ENCODE measurements at places on chromosomes 1 and 21.

GRCh38 chr1:167578939-167579521 lies 25.5 kb upstream of the CREG1 start:
- DNase-seq, result no peak

DNA sequence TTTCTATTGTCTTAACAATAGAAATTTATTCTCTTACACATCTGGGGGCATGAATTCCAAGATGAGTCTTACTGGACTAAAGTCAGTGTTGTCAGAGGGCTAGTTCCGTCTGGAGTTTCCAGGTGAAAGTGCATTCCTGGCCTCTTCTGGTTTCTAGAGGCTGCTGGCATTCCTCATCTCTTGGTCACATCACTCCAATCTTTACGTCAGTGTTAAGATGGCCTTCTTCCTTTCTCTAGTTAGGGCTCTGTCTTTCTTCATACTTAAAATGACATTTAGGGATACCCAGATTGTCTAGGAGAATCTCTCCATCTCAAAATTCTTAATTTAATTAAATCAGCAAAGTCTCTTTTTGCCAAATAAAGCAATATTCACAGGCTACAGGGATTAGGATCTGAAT lies 13.3 kb upstream of the PDC start:
- DNase-seq, result no peak

GRCh38 chr1:6267686-6268322 lies 6.9 kb upstream of the GPR153 start:
- no peak for DNase-seq

DNA sequence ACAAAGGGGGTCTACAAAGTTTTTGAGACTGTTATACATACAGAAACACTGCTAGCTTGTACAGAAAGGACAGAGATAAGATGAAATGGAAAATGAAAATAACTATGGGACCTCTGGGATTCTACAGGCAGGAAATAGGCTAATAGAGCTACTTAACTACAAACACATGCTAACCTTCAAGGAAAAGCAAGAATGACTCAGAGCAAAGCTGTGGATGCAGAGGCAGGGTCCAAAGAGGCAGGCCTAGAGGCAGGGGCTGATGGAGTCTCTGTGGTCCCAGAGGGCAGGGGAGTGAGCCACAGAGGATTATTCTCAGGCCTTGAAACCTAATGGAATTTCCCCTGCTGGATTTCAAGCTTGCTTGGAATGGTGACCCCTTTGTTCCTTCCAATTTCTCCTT lies 18.7 kb upstream of the GOLT1A start:
- no peak for DNase-seq

- DNase-seq, result no peak
Measured at GRCh38 chr1:241079459-241079858, 277.5 kb downstream of the RGS7 start.

DNA sequence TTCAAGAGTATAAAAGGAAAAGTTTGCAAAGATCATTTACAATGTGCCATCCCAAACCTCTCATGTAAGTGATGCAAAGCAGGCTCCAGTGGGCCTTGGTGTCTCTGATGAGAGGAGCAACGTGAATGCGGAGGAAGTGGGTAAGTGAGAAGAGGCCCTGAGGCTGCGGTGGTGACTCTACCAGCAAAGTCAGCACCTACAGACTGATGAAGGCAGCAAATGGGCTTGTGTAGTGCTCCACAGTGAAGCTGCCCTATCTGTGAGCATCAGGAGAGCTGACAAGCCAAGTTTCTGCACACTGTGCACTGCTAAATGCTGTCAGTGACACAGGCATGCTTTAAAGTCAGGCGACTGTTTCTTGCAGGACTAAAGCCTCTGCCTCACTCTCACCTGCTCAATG lies 15.6 kb upstream of the RAP1A start:
- no peak for DNase-seq

- DNase-seq, result peak; percentile 86
Measured at GRCh38 chr21:42093991-42094421, 22.9 kb downstream of the UMODL1 start.

- no peak for DNase-seq
Measured at GRCh38 chr1:27958513-27958912, 1.3 kb upstream of the XKR8 start.

DNA sequence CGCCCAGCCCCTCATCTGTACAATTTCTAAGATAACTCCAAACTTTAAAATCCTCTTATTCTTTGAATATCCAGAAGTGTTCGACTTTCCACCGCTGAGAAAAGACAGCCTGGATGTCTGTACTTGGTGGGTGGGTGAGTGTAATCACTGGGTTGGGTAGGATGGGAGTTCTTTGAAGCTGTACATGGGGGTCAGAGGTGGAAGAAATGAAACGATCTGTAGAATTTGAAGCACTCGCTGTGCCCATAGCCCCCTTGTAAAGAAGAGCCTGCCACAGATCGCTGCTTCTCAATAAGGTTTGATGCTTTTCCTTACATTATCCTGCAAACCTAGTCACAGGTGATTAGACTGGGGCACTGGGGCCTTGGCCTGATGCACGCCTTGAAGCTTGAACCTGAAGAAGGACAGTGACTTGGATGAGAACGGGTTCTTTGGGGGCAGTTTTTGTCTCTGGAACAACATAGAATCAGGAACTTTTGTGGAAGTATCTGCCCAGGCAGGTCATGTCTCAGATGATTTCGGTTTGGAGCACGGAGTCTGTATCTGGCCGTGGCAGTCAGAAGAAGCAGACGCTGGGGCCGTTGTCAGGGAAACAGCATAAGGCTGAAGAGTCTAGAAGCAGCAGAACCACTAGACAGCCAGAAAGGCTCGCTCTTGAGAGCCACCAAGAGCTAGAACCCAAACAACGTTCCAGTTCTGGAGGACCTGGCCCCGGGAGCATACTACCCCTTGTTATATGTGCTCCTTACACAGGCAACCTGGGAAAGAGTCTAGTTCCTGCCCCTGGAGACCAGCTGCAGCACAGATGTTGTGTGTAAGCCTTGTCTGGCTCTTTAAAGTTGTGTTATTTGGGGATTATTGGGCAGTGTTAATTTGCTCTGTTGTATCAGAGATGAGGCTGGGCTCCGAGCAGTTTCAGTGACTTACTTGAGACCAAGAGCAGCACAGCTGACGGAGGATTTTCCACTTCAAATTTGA lies 45.1 kb upstream of the SCCPDH start:
- DNase-seq, result no peak

GRCh38 chr1:181429462-181429861 lies 53.9 kb upstream of the CACNA1E start:
- DNase-seq, result no peak

GRCh38 chr1:175164751-175165150 lies 27.8 kb downstream of the KIAA0040 start:
- DNase-seq, result no peak

DNA sequence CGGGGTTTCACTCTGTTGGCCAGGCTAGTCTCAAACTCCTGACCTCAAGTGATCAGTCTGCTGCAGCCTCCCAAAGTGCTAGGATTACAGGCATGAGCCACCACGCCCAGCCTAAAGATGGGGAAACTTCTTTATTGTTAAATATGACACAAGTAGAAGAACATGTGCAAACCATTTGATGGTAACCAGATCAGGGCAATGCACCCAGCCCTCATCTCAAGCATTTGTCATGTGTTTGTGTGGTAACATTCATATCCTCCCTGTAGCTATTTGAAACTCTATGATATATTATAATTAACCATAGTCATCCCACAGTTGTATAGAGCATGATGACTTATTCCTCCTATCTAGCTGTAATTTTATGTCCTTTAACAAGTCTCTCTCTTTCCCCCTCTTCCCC lies 119.5 kb upstream of the TMPRSS2 start:
- no peak for DNase-seq

DNA sequence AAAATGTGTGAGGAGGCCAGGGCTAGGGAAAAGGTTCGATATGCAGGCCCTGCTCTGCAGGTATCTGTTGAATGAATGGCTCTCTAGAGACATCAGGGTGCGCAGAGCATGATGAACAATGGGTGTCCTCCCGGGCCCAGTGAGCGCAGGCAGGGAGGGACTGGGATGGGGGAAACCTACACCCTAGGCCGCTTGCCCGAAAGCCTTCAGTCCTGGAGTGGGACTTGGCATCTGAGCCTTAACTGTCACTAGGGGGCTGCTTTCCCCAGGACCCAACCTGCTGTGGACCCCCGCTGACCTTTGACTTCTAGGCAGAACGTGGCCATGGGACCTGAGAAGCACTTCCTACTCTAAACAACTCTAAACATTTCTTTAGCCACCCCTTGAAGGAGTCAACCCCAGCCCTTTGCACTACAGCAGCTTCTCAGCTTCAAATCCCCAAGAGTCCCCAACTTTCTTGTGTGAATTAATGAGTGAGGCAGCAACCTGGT lies 444 bp upstream of the MAP3K6 start:
- no peak for DNase-seq

- DNase-seq, result no peak
Measured at GRCh38 chr1:119225831-119226230, 85.4 kb upstream of the WARS2 start.

DNA sequence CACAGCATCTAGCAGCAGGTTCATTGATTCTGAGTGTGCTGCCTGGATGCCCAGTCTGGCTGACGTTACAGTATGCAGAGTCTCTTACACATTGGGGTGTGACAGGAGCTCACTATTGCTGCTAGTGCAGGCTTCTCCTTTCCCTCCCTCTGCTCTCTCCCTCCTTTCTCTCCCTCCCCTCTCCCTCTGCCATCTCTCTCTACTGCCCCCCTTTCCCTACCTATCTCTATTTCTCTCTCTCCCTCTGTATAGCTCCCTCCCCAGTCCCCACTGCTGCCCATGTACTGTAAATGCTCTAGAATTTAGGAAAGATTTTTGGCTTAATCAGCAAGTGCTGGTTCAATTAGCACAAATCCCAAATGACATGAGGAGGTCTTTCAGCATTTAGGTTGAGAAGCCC lies 62.8 kb downstream of the PCBP3 start:
- no peak for DNase-seq

DNA sequence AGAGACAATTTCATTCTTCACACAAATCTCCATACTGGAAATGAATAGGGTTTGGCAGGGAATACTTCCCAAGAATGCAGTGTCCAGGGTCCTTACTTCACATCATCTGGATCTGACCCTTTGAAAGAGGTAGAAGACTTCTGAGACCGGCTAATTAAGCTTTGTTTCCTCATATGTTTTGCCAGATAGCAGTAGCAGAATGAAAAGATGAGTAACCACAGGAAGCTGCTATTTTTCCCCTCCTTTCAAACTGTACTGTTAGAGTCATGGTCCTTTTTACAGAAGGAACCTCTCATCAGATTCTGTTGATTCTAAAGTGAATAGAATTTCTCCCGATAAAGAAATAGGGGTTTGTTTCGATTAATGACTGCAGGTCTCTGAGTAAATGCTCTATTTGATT lies 1.4 kb upstream of the OLFML3 start:
- DNase-seq, result no peak

DNA sequence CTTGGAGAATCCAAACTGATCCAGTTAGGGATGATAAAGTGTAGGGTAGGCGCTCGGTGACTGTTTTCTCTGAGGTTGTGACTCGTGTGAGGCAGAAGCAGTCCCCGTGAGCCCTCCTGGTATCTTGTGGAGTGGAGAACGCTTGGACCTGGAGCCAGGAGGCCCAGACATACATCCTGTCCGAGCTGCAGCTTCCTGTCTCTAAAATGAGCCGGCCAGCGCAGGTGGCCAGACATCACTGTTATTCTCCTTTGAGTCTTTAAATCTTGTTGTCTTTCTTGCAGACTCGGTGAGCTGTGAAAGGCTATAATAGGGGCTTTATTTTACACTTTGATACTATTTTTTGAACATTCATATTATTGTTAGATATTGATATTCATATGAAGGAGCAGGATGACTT lies 12.3 kb downstream of the PCSK9 start:
- no peak for DNase-seq
